ENCODE measurements at places on chromosomes 1 and 21.
A peak's percentile ranks its signal among the peaks of the same experiment; 100 is the strongest.

DNA sequence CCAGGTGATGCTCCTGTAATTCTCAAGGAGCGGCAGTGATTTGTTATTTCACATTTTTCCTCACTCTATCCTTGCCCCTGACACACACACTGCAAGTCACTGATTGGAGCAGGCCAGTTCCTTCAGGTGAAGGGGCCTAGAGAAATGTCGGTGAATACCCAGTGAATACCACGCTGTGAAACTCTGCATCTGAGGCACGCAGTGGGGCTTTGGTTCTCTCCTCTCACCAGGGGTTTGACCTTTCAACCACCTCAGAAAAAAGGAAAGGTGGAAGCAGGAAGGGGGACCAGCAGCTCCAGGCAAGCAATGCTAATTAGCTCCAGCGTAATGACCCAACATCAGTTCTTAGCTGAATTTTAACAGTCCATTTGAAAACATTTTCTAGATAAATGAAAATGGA, 532 bp upstream of the FAM177B start:
- DNase-seq: no peak

GRCh38 chr1:206742719-206743383, 27.7 kb upstream of the IL19 start:
- no peak for DNase-seq

- no peak for DNase-seq
Observed at GRCh38 chr1:15189692-15190370, 36.3 kb downstream of the TMEM51 start.

GRCh38 chr1:75430526-75430925, 180.4 kb downstream of the SLC44A5 start:
- no peak for DNase-seq

- DNase-seq: no peak
Observed at GRCh38 chr1:204453141-204453772, 41.3 kb downstream of the PIK3C2B start.

DNA sequence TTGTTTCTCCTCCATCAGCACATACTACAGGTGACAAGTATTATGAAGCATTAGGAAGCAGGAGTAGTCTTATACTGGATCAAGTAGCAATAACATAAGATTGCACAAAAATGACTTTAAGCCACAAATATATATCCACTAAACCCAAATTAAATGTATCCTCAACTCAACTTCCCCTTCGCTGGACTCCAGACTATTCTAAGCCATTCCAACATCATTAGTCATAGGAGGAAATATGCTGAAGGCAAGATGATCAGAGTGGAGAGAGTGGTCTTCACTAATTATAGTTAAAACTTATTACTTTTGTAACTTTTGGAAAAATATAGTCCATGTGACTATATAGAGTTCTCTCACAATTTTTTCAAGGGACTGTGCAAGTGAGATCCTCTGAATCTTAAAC, 390.7 kb upstream of the ZP4 start:
- DNase-seq: no peak

DNA sequence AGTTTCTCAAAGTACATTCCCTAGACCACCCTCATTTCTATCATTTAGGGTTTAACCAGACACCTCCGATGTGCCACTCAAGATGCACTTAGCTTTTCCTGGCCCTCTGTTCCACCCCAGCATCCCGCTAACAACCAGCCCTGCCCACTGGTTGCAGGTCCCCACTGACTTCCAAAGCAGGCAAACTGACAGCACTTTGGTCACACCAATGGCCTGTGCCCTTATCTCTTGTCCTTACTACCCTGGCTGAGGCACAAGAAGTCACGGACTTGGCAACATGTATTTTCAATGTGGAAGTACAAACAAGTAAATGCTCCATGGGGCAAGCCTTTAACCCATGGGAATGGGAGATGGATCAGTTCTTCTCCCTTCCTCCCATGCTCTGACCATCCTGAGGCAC, 357.1 kb downstream of the OMA1 start:
- DNase-seq: no peak

GRCh38 chr1:110425612-110426152, 18.2 kb upstream of the LAMTOR5 start:
- DNase-seq: no peak

DNA sequence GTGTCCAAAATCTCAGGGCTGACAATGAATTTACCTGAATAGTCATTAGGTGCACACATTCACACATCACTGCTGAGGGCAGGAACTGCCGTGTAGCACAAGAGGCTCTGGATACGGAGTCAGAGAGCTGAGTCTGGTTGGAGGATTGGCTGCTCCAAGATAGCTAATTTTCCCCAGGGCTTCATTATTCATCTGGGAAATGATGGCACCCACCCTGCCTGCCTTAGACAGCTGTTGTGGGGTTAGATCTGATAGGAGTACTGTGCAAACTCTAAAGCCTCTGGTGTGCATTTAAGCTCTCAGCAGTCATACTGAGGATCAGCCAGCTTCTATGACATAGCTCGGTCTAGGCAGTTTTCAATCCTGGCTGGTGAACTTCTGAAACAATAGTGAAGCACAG, 67.0 kb downstream of the LMX1A start:
- no peak for DNase-seq

DNA sequence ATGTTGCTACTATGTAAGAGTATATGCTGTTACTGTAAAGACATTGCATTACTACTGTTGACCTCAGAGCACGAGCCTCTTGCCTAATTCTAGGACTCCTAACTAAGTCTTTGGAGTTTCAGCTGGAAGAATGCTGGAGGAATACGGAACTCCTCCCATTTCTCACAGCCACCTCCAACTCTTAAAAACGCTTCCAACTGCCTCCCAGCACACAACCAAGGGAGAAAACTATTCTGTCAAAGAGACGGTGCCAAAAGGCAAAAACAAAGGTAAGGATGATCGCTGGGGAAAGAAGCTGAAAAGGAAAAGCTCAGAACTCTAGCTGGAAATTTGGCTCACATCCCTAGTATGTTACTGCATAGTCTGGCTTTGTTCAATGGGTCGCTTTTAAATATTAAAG, at the start of gene FMO2:
FMO2 (plus strand) TSS at position 210 of the 400 bp plus-strand sequence. CDS start 414 bp downstream, outside the sequence.
- DNase-seq: no peak

DNA sequence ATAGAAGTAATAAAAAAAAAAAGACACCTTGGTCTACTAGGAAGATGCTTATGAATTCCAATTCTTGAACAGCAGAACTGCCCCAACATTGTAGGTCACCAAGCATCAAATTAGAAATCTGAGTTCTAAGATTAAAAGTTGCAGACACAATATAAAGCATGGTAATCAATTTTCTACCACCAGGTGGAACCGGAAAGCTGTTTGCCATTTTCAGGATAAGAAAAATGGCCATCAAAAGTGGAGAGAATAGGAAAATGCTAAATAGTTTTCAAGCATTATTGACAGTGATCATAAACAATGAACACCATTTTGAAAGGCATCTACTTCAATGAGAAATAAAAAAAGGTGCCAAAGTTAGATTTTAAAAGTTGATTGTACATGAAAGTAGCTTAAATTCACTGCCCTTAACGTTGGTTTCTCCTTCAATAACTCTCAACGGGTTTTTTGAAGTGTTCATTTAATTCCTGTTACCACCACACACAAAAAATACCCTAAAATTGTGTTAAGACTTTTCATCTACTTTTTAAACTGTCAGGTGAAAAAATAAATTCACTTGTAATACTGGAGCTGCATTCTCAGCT, 252.9 kb downstream of the KCNT2 start:
- peak; percentile 52 for DNase-seq

- no peak for DNase-seq
Observed at GRCh38 chr1:164040754-164041153, 518.2 kb upstream of the PBX1 start.

DNA sequence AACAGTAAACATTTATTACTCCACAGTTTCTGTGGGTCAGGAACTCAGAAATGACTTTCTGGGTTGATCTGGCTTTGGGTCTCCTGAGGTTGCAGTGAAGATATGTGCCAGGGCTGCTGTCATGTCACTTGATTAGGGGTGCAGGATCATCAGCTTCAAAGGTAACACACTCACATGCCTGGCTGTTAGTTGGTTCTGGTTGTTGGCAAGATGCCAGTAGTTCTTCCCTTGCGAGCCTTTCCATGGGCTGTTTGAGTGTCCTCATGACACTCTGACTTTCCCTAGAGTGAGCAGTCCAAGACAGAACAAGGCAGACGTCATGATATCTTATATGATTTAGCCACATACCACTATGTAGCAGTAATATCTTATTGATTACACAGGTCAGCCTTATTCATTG, 1.8 kb downstream of the SWT1 start:
- DNase-seq: peak; percentile 49

DNA sequence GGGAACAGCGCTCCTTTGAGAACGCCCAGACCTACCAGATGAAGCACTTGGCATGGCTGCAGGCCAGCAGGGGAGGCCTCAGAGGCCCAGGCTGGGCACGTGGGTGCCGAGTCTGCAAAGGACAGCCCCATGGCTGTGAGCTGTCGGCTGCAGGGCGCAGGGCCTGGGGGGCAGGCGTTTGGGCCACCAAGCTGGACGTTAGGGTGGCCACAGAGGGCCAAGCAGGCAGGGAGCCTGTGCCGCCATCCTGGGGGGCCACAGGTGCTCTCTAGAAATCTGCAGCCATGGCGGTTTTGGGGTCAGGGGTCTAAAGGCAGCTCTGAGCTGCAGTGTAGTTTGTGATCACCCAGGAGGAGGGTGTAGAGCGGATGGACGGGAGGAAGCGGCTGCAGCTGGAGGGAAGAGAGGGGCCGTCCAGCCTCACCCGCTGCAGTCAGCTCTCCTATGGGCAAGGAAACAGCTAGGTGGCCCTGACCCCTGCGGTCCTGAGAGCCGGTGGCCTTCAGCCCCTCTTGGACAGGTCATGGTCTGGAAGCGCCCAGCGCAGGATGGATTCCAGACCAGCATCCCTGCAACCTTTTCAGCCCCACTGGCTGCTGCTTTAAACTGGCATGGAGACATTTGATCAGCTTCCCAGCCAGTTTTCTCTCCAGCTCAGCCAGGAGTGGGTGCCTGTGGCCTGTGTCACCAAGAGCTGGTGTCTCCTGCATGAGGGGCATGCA, 11.0 kb downstream of the IBA57 start:
- DNase-seq: no peak

DNA sequence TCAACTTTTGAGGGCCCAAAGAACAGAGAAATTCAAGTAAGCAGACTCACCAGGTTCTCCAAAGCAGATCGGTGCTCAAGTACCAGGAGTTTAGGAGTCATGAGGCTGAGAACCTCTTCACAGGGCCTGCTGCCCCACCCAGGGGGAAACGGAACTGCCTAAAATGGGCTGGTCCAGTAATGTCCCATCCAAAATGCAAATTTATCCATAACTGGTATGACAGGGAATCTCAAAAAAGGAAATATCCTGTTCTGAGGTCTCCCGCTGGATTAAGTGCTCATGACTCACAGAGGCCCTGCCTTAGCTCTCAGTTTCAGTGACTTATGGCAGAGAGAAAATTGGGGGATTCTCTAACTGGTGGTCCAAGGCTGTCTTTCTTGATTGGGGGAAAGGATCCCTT, 9.3 kb downstream of the SPRR2G start:
- DNase-seq: no peak

DNA sequence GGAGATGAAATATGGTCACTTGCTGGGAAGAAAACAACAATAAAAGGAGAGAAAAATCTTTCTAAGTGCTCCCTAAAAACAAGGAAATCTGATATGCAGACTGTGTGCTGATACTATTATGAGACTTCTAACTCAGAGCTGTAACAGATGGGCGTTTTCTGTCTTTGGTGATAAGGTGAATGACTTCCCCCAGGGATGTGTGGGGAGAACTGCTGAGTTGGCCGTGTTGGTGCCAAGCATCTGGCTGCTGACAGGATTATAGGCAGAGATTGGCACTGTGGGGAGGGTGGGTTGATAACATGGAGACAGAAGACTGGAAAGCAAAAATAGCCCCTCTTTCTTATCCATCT, 438.5 kb upstream of the PLXNA2 start:
- no peak for DNase-seq

GRCh38 chr1:179353546-179353945, 12.2 kb upstream of the AXDND1 start:
- no peak for DNase-seq

GRCh38 chr1:116382857-116383483, 9.9 kb downstream of the ATP1A1 start:
- no peak for DNase-seq

DNA sequence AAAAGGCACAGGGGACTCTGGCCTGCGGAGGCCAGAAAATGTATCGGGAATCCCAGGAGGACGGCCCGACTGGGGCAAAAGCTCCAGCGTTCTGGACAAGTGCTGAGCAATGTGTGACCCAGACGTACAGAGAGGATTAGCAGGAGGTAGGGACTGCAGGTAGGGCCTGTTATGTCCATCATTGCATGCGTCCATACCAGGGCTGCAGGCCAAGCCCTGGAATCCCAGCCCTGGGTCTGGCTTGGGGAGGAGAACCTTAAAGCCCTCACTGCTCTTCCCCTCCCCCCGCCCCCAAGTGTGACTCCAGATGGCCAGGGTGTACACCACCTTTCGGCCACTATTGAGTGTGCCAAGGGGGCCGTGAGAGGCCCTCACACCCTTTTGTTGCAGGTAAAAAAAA, 2.0 kb downstream of the RNF207 start:
- DNase-seq: no peak

DNA sequence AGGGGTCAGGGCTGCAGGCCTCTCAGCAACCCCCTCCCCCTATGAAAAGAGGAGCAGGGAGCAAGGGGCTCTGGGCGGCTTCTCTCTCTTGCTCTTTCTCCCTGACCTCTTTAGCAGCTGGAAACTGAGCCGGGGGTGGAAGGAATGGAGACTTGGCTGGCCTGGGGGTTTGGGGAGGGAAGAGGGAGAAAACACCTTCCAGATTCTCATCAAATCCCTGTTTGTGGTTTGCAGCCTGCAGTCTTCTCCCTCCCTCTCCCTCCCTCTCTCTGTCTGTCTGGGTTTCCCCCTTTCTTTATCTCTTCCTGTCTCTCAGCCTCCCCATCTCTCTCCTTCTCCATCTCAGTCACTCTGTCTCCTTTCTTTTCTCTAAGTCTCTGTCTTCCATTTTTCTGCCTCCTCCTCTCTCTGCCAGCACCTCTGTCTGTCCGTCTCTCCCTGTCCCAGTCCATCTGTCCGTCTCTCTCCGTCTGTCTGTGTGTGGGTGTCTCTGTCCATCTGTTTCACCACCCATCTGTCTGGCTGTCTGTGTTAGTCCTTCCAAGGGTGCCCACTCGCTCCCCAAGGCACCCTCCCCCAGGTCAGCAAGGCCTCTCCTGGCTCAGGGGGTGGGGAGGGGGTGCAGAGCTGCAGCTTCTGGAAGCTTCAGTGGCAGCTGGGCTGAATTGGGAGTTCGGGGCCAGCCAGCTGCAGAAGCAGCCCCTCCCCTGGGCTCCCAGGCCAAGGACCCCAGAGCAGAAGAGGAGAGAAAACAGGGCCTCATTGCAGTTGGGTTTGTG, 6.2 kb downstream of the AHDC1 start:
- DNase-seq: no peak

- DNase-seq: no peak
Observed at GRCh38 chr1:22507587-22507986, 55.7 kb upstream of the EPHA8 start.

GRCh38 chr1:11784993-11785769, 20.6 kb downstream of the MTHFR start:
- DNase-seq: peak; percentile 62

- no peak for DNase-seq
Observed at GRCh38 chr1:39694026-39694425, 2.8 kb upstream of the HPCAL4 start.

GRCh38 chr1:17645068-17645911, 105.8 kb downstream of the ARHGEF10L start:
- DNase-seq: no peak

Measured in hematopoietic multipotent progenitor cell treated with erythropoietin and hydrocortisone succinate and interleukin-3 and kit ligand, for 6 days (in vitro differentiated cells).